ENCODE measurements at places on chromosomes 11 and 22.

DNA sequence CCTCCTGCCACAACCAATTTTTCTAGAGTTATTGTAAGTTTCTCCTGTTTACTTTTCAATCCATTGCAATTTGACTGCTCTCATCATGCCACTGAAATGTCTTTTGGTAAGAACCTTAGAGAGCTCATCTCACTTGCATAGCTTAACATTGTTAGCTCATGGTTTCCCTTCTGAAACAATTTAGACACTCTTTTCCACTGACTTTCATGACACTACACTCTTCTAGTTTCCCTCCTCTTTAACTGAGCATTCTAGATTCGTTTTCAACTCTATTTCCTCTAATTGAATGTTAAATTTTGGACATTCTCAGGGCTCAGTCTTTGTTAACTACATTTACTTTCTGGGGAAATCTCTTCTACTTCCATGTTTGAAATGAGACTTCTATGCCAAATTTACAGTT is 369.1 kb downstream of the JRKL start:
- no peak for DNase-seq

GRCh38 chr11:123653827-123654565 is 428 bp downstream of the SCN3B start:
- peak; percentile 72 for DNase-seq

DNA sequence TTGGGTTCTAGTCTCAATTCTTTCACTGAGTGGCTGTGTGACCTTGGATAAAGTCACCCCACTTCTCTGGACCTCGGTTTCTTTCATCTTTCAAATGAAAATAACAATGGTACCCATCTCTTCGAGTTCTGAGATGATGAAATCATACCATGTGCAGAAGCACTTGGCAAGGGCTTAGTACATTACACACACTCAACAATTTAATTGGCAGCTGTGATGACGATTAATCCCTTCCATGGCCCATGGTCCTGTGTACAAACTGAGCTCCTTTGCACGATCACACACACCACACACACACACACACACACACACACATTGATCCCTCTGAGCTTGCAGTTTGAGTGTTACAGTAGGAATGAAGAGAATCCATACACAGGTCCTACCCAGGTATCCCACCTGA is 103.4 kb upstream of the ASPHD2 start:
- no peak for DNase-seq

GRCh38 chr22:41757502-41757901 is 43.0 kb upstream of the CCDC134 start:
- no peak for DNase-seq

DNA sequence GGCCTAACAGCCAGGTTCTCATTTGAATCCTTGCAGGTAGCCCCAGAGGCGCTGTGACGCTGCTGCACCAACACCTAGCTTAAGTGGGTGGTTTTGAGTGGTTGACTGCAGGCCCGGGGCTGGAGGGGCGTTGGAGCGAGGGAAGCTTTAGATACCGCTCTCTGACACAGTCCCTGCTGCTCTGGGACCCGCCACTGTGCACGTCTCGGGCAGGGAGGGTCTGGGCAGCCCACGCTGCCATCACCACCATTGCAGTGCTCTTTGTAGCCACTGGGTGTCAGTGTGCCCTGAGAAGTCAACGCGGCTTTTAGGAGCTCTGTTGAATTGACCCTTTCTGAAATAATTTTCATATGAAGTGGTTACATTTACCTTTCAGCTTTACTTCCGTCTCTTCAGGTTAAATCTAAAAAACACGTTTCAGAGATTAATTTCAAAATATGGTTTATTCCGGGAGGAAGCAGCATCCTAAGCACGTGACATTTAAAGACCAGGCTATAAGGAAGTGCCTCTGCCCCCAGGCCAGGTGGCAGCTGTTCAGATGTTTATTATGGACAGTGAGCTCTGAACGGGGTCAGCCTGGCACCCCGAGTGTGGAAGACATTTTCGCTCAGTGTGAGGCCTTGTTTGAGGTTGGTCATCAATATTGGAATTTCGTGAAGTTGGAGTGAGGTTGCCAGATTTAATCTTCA is 30.9 kb upstream of the PARVB start:
- DNase-seq, result peak; percentile 81

DNA sequence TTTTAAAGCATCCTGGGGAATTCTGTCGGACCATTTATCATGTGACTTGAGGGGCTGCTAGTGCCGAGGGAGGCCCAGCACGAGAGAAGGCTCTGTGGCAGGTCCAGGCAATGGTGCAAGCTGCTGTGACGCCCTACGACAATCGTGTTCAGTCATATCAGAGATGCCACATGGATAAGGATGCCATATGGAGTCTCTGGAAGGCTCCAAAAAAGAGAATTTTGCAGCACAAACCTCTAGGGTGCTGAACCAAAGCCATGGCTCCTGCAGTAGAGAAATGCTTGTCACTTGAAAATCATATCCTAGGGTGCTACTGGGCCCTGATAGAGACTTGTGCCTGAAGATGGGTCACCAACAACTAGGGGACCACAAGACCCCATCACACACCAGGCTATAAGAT is 6.7 kb upstream of the CD6 start:
- no peak for DNase-seq

- no peak for DNase-seq
These were observed 174.2 kb downstream of the BUD13 start for GRCh38 chr11:116598556-116598955.

GRCh38 chr22:21055564-21055834 is 9.8 kb downstream of the LRRC74B start:
- no peak for DNase-seq

- peak; percentile 87 for DNase-seq
These were observed 20.2 kb downstream of the RTN4RL2 start for GRCh38 chr11:57480409-57481137.

- no peak for DNase-seq
These were observed 45.2 kb upstream of the EHF start for GRCh38 chr11:34575671-34576070.

GRCh38 chr11:95877291-95877690 is 46.6 kb downstream of the MTMR2 start:
- no peak for DNase-seq

DNA sequence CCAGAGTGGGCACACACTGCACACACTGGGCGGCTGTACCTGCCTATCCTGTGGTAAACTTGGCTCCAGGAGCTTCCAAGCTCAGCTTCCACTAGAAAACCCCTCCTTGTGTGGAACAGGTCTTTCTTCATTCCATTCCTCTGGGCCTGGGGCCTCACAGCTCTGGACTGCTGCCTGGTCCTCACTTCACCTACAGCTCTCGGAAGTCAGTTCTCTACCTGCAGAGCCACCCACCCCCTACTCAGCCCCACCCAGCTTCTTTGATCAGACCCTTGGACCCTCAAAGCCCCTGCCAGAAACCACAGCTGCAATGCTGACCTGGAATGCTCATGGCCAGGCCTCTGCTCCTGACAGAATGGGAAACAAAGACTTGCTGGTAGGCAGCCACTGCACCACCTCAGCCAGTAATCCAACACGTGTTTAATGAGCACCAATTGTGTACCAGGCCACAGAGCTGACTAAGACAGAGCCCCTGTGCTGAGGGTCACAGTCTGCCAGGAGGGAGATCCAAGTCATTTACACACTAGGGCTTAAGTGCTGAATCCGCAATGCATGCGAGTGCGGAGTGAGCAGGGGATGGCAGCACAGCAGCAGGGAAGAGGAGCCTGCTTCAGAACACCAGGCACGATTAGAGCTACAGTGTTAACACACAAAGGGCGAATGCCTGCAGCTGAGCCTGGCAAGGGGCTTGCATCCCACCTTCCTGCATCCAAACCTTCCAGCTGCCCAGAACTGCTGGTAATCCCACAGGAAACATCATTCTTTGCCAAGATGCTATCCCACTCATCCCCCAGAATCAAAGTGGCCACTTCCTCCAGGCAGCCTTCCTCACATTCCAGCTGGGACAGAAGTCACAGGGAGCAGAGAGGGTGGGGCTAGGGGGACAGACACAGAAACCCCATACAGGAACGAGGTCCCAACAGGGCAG is 4.6 kb downstream of the GNB1L start:
- DNase-seq, result peak; percentile 89

GRCh38 chr11:85863855-85864254 is 8.7 kb downstream of the CCDC83 start:
- no peak for DNase-seq

DNA sequence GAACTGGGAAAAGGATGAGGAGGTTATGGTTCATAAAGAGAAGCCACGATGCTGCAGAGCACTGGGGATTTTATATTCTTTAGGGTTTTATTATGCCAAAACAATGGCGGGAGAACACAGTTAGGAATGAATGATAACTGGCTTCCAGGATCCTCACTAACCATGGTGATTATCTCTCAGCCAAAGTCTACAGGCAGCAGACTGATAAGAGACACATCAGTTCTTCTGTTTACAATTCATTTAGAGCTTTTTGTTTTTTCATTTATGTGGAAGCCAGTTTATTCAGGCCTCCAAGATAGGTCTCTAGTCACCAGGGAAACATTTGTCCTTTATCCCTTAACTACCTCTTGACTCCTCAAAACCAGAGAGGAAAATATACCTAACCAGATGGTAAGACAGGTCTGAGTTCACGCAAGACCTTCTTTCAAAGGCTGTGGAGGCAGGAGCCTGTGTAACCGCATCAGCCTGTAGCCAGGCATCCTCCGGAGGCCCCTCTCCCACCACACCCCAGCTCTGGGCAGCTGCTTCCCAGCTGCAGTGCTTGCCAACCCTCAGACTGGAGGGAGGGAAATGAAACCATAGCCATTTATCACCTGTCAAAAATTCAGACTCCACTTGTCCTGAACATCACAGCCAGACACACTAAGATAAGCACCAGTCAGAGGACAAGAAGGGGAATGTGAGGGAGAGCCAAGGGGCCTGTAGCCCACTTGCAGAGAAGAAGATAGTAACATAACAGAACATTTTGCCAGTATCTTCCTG is 57.2 kb upstream of the FAM181B start:
- no peak for DNase-seq

DNA sequence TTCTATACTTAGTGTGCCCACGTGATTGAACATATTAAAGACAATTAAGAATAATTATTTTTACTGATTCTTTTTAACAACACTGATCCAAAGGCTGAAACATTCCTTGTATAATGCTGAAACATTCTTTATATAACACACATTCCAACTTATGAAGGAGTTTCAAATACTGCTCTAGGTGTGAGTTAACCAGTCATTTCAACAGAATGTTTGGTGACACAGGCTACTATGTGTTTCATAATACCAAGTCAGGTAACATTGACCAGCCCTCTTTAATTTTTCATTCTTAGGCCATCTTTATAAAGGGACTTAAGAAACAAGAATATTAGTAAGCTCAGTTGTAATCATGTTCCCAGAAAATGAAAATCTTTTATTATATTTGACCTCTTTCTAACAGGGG is 136.6 kb downstream of the ELP4 start:
- no peak for DNase-seq

DNA sequence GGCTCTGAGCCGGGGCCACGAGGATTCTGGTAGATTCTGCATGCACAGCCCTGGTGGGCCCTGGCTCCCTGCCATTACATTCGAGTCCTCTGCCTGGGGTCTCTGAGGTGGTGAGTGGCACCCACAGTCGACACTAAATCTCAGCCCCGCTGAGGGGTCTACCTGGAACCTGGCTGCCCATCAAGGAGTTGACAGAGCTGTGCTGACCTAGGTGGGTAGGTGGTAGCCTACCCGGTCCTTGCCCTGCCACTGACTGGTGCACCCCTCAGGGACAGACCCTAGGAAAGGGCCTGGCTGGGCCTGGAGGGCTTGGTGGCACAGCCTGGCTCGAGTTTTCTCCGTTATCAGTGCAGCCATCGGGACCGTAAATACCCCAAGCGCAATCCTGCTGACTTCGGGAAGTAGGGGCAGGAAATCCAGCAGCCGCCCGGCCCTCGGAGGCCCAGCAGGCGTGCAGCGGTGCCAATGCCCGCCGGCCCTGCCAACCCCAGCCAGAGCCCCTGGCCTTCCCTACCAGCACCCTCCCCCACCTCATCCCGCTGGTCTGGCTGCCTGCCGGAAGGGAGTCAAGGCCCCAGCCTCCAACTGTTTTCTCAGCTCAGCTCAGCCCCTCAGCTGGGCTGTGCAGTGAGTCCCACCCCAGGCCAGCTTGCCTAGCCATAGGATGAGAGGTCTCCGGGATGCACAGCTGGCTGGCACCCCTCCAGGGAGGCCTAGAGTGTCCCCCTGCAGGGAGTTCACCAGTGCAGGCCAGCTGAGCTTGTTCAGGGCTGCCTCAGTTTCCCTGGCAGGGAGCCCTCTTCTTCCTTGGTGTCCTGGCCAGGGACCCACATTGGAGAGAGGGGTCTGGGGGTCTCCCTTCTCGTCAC is 80.4 kb upstream of the KCNQ1OT1 start:
- no peak for DNase-seq

Data from ELF-1 (cell line).